Iris pigment epithelial cell (primary cell): ENCODE measurements at places on chromosomes 13 and 19.

DNA sequence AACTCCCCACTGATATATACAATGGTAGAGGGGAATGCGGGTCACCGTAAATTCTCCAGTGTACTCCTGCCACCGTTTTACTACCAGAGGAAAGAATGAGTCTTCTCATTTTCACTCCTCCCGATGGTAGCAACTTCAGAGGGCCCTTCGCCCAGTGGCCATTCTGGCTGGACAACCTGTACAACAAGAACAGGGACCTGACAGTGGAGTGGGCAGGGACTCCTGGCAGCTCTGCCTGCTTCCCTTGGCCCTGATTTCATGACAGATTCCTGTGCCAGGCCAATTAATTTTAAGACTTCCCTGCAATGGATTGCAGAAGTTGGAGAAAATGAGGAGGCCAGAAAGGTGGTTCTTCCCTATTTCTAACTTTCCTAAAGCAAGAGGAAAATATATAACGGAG lies 148.9 kb downstream of the GPC6 start:
- no peak for DNase-seq

GRCh38 chr13:36910545-36910944 lies 9.5 kb downstream of the SMAD9 start:
- no peak for DNase-seq

DNA sequence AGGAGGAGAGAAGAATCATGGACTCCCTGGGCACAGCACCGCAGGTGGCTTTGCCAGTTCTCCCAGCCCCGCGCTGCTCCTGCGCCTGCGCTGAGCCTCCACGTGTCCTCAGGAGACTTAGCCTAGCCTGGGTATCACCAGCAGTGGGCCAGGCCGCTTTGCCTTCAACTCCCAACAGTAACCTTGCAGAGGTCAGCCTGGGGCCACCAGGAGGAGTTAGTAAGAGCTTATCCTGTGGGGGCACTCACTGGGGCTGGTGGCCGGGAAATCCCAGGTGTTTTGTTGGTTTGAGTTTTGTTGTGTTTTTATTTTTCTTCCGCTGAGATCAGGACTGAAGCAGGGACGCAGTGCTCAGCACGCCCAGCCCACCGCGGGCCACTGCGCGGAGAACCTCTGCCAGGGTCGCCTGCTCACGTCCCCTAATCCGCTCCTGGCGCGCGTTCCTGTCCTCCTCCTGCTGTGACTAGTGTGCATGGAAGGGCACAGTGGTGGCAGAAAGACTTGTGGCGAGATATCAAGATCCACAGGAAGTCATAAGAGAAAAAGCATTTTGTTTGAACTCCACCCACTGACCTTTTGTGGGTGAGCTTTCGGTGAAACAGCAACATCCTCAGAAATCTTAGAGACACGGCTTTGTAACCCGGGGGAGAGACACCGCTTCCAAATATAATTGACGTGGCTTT lies 207.4 kb upstream of the RFC3 start:
- peak; percentile 16 for DNase-seq

DNA sequence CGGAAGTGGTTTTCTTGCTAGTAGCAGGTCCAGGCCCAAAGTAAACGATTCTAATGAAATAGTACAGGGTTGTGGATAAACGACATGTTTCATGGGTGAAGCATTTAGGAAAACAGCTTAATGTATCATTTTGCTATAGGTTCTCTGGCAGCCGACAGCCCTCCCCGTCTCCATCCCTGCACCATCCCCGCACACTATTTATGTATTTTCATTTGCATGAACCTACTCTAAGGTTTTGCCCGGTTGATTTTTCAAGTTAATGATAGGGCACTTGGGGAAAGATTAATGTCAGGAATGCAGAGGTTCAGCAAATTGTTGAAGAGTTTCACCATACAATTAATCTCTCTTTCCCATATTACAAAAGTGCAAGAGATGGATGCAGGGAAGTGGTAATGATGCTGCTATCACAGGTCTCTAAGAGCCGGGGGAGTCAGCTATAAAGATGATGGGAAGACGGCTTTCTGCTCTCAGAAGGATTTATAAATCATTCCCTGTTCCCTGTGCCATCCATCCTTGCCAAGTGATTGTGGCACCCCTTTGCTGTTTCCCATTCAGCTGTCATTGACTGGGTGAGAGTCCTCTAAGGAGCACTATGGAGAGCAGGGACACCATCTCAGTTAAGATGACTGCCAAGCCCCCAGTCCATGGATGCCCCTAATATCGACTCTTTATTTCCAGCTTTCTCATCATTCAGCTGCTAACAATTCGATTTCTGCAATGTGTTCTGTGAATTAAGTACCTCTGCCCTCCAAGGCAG lies 186.3 kb downstream of the IRS2 start:
- DNase-seq: peak; percentile 15

DNA sequence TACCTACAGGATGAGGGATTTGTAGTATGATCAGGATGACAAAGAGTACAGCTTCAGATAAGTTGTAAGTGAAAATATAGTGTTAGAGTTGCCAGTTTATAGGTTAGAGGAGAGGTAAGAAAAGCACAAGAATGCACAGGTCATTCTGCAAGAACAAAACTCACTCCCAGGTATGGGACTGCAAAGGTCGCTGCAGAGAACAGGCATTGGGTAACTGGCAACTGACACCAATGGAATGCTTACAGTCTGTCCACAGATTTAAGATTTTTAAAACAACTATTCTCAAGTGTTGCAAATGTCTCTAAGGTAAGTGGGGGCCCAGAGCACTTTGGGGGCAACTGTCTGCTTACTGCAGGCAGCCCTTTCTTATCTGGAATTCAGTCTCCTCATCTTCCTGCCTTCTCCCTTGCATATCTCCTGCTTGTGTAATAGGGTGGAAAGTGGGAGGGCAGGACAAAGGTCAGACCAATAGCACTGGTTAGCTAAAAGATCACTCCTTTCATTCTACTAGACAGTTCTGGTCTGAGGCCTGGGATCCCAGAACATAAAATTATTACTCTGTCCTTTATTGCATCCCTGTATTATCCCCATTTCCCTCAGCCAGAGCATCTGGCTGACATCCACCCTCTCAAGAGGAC lies 42.3 kb upstream of the ZNF726 start:
- no peak for DNase-seq

- no peak for DNase-seq
Observed at GRCh38 chr19:48975947-48976847, 11.1 kb downstream of the FTL start.

DNA sequence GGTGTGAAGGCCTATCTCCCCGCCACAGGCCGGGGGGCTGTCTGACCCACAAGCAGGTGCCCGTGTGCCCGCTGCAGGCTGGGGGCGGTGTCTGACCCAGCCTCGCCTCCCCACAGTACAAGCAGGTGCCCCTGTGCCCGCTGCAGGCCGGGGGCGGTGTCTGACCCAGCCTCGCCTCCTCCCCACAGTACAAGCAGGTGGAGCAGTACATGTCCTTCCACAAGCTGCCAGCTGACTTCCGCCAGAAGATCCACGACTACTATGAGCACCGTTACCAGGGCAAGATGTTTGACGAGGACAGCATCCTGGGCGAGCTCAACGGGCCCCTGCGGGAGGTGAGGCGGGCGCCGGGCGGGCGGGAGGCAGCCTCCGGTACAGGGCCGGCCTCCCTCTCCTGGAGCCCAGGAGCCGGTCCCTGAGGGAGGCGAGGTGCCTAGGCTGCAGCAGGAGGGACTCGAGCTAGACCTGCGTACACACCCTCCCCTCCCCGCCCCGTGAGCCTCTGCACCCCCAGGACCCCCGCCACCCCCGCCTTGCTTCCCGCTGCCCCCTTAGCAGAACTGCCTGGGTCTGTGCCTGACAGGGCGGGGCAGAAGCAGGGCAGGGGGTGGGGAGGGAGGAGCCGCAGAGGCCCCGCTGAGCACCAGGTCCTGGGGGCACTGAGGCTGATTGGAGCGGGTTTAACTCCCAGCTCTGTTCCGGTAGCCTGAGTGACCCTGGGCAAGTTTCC lies 20.6 kb downstream of the HCN2 start:
- DNase-seq: peak; percentile 33

- DNase-seq: no peak
Observed at GRCh38 chr13:74046431-74046830, 87.8 kb downstream of the KLF12 start.

GRCh38 chr13:113746143-113746525 lies 12.9 kb upstream of the TMEM255B start:
- DNase-seq: no peak

DNA sequence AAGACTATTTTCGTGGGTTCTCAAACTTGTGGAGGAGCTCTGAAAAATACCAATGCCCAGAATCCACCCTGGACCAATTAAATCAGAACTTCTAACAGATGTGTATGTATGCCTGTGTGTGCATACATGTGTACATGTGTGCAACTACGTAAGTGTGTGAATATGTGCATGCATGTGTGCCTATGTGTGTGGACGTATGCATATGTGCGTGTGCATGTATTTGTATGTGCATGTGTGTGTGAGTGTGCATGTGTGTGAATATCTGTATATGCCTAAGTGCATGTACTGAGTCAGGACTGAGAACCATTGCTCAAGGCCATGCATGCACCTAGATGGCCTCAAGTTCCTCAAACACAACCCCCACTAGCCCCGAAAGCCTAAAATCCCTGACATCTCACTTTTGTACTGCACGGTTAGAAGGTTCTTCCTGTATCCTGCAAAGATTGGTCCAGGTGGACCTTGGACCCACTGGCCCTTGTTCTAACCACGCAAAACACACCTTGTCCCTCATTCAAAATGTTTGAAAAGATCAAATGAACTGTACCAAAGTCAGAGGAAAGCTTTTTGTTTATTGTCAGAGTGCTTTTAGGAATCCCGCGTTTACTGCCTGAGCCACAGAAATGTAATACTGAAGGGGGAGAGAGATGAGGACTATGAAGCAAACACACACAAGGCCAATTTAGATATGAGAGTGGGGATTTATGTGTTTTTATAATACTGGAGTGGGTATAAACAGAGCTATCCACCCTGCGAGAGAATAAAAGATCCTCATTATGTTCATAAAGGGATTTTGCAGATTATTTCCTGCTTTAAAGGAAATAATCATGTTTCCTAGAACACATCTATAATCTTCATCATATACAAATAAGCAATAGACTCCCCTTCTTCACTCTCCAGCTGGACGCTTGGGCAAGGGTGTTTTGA lies 39.1 kb downstream of the LATS2 start:
- no peak for DNase-seq

- DNase-seq: no peak
Observed at GRCh38 chr19:20912973-20913372, 10.1 kb upstream of the ZNF85 start.

DNA sequence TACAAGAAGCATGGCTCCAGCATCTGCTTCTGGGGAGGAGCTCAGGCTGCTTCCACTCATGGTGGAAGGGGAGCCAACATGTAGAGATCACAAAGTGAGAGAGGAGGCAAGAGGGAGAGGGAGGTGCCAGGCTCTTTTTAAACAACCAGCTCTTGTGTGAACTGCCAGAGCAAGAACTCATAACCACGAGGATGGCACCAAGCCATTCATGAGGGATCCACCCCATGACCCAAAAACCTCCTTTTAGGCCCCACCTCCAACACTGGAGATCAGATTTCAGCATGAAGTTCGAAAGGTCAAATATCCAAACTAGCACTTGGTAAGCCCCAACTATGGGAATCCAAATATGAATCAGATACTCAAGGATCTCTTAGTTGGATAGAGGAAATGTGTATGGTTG lies 131.2 kb downstream of the RXFP2 start:
- DNase-seq: peak; percentile 3

GRCh38 chr19:16834747-16835146 lies 5.5 kb downstream of the SIN3B start:
- no peak for DNase-seq

- DNase-seq: peak; percentile 28
Observed at GRCh38 chr13:72726726-72727416, 558 bp downstream of the MZT1 start.

DNA sequence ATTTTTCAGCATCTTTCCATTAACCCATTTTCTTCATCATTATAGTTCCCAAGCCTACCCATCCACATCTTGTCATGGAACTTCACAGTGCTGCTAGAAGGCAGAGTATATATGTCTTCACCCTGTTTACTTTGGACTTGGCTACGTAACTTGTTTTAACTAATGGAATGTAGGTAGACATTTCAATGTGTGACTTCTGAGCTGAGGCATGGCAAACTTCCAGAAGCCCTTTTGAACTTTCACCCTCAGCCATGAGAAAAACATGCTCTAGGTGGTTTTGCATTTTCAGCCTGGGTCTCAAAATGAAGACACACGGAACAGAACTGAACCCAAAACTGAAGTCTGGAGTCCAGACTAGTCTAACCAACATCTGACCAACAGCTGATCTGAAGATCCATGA lies 3.2 kb downstream of the TEX30 start:
- peak; percentile 40 for DNase-seq

DNA sequence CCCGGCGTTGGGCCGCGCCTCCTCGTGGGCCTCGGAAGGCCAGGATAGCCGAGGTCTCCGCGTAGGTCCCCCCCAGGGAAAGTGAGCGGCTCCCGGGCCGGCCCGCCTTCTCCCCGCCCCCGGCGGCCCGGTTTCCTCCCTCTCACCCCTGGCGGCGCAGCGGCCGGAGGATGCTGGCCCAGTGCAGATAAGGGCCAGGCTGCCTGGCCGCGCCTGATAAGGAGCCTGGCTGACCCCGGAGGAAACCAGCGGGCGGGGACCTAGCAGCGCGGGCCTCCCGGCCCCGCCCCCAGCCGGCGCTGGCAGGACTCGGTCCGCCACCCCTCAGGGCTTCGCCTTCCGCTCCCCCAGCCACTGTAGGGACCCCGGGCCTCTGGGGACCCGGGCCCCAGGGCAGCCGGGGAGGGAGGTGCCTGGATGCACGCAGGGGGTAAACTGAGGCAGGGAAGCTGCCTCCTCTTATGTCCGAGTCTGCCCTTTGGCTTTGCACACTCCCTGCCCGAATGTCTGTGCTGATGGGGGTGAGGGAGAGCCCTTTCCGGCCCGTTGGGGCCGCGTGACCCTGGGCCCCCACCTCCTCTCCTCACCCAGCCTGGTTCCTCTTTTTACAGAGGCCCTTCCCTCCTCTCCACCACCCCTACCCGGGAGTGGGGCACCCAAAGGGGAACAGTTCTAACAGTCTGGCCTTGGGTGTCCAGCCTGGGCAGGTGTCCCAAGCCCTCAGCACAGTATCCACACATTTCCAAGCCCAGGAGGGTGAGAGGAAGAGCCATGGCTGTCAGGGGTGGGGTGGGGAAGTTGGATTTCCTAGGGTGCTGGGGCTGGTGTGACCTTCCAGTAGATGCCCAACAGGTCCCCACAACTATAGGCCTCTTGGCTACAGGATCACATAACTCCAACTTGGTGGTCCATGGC lies at the start of gene LYL1:
Gene LYL1 (minus strand): TSS at position 193 of the 915 bp plus-strand sequence. CDS start 1,687 bp downstream, outside the sequence.
- DNase-seq: peak; percentile 53

DNA sequence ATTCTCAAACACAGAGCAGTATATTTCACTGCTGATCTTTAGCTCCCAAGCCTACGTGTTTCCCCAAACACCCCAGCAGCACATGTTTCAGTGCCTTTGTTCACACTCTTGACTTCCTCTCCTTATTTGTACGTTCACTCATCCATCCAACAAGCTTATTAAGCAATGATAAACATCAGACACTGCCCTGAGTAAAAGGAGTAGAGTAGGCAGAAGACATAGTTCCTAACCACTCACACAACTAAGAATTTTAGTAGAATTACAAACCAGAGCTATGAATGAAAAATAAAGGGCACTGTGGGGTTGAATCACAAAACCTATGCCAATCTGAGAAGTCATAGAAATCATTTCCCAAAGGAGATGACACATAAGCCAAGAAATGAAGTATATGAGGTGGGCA lies 213.5 kb downstream of the DIAPH3 start:
- peak; percentile 75 for DNase-seq
